ENCODE measurements at places on chromosomes 2 and 18. TPM values are rescaled to one million over a fixed set of nuclear protein-coding genes. Genes with fewer than 3 reads are reported as not detected.

GRCh38 chr2:125667630-125668029 lies 988.3 kb upstream of the GYPC start:
- DNase-seq, result no peak

DNA sequence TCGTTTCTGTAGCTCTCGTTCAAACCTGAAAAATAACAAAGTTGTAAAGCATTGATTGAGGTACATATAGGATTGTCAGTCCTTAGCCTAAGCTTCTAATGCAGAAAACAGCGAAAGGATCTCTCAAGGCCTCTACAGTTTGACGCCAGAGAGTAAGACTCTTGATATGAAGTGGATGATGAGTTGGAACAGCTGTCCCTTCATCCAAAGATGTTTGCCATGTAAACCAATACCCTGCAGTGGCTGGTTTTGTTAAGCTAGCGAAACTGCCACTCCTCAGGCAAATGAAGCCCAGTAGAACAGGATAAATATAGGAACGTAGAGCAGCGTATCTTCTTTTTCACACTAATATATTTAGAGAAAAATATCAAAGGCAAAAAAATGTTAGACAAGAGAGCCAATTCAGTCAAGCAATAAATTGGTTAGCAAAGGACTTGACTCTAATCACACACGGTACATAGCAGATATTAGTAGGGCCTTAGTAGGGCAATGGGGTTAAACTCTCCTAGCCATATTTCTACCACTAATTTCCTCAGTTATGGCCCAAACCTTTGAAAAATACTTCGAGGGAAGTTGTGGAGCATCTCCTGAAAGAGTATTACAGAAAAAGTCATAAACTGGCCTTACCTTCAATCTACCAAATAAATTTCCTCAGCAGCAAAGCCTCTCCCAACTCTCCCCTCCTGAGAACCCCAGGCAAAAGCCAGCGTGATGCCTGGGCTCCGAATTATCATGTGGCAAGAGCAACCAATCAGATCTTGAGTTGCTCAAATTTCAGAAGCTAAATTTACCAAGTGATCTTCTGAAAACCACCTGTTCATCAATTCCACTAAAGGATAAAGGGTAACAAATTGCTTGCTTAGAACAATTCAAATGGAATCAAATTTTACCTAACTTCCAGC lies at the start of gene NEB:
Gene NEB (minus strand): TSS at position 706 of the 902 bp plus-strand sequence. CDS start 1,320 bp downstream, outside the sequence.
- no peak for DNase-seq

GRCh38 chr2:120547662-120548061 lies 188.0 kb upstream of the GLI2 start:
- no peak for DNase-seq

DNA sequence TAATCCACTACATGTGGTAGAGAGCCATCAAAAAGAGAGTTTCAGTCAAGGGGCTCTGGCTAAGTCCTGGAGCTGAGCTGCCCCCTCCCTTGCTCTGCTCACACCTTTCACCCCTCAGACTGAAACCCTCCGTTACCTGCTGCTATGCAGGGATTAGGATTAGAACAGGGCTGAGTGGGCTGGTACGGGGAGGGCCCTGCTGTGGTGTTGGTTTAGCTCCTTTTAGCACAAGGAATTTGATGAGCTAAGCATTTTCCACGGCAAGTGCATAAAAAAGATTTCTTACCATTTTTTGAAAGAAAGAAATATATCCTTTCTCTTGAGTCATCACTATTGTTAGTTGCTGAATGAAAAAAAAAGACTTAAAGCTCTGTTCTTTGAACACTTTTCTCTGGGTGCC lies 46.3 kb downstream of the TCF7L1 start:
- DNase-seq, result no peak

DNA sequence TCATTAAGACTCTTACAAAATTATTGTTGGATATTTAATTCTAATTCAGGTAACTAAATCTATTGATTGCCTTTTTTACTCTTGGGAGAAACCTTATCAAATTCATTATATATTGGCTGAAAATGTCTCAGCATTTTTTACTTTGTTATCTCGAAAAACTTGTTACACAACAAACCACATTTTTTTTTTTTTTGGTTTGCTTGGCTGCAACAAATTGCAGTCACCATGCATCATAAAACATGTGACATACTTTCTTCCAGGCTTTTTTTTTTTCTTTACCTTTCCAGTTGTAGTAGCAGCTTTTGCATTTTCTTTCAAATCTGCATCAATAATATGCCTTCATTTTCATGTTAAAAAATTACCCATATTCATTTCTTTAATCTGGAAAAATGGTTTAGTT lies 186.7 kb downstream of the TDRD15 start:
- no peak for DNase-seq

The DCC gene
- total RNA-seq, result not detected

GRCh38 chr2:188119112-188119838 lies 172.4 kb upstream of the GULP1 start:
- no peak for DNase-seq

The DSC1 gene
- total RNA-seq, result 10.0 TPM

- no peak for DNase-seq
These were observed 86.6 kb downstream of the COL6A3 start for GRCh38 chr2:237327175-237327950.

- no peak for DNase-seq
These were observed 21.5 kb downstream of the MPPE1 start for GRCh38 chr18:11886577-11887110.

DNA sequence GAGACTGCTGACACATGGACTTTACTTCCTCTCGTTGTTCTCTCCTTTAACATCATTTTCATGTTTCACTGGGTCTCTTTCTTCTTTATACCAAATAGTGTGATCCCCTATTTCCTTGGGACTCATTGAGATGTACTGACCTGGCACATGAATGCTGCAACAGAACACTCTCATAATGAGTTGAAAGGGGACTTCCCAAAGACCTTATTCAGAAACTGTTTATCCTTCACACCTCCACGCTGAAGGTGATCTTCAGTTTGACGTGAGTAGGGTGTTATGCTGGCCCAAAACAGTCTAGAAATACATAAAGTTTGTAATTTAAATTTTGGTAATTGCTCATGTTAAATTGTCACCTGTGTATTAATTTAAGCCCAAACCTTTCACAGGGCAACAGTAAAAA lies 1096.8 kb upstream of the GYPC start:
- DNase-seq, result no peak

- DNase-seq, result no peak
These were observed 32.4 kb upstream of the VIT start for GRCh38 chr2:36663851-36664695.

DNA sequence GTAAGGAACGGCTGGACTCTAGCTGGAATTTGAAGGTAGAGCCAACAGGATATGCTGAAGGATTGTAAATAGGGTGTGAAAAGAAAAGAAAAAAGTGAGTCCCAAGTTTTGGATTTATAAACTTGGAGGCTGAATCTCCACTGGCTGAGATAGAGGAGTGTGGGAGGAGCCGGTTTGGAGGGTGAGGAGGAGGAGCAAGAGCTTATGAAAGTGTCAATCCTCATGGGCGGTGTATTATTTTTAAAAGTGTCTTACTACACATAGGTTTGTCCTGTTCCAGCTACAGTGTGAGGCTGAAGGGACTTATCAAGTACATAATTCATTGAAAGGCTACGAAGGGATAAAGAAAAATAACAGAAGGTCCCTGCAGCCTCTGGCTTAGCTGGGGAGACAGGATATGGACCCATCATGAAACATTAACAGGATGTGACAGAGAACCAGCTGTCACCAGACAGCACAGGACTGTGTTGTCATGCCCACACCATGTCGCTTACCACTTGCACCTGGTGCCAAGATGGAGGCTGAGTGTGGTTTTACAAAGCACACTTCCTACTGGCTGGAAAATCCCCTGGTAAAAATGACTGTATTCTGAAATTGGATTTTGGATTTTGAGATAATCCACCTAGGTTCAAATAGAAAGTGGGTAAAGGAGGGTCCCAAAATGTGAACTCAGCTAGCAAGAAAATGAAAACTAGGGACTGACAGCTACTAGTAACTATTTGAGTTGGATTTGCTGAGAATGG lies 2.5 kb upstream of the MREG start:
- no peak for DNase-seq

- DNase-seq, result no peak
These were observed 174.6 kb downstream of the SNTG2 start for GRCh38 chr2:1125217-1125616.

GRCh38 chr2:179596018-179596417 lies 265.4 kb downstream of the ZNF385B start:
- DNase-seq, result no peak

DNA sequence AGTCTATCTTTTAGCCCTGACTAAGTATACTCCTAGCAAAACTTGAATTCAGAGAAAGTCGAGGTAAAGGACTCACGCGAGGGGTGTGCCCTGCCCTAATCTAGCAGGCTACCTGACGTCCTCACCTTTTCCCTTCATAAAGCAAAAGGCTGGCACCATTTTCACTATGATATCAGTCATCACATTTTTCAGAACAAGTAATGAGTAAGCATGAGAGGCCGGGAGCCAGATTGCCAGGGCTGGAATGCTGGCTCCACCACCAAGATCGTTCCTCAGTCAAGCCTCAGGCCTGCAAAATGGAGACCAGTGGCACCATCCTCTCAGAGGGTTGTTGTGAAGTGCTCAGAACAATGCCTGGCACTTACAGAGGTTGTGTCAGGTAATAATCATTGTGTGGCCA lies 18.7 kb upstream of the NCKAP5 start:
- DNase-seq, result no peak

GRCh38 chr2:195633573-195633870 lies 23.5 kb upstream of the SLC39A10 start:
- DNase-seq, result no peak

DNA sequence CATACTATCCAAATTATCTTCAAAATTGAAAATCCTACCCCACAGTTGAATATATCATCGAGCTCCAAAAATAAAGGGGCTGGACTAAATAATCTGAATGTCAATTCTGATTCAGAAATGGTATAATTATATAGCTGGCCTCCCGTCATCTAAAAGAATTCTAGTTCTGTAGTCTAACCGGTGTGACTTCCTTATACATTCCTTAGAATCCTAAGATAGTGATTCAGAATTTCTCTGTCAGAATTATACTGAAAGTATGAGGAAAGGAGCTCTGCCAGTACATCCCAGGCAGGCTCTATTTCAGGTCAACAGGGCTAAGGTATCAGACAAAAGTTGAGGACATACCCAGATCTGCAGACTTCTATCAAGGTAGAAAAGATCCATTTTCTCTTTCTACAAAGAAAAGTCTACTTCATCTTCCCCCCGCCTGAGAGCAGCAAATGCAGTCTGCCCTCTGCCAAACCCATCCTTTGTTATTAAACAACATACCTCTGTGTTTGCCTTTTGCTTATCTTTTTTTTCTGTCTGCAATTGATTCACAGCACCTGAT lies 128.5 kb downstream of the METTL4 start:
- DNase-seq, result no peak

- no peak for DNase-seq
These were observed 176.6 kb upstream of the CREB1 start for GRCh38 chr2:207352978-207353671.

The CPS1 gene
- total RNA-seq, result 2.9 TPM

- DNase-seq, result no peak
These were observed 247.4 kb upstream of the RAB6C start for GRCh38 chr2:129731907-129732629.

- DNase-seq, result peak; percentile 84
These were observed 41.0 kb downstream of the LPIN2 start for GRCh38 chr18:2971741-2972552.

The RAB12 gene
- 86.8 TPM for total RNA-seq

GRCh38 chr2:240789501-240790369 lies 30.3 kb downstream of the KIF1A start:
- peak; percentile 72 for DNase-seq

DNA sequence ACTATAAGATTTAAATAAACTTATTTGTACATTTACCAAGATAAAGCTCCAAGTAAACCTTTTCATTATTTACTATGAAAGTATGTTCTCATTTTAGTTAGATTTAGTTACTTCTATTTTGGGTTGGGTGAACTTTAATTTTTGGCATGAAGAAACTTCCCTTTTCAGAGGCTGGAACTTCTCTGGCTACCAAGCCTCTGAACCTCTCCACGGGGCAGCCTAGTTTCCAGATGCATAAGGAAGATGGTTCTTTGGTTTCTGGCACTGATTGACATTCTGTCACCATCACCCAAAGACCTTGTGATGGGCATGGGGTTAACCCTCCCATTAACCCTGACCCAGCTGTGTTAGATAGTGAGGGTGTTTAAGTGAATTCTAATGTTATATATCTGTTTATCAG lies 17.1 kb downstream of the PSD4 start:
- no peak for DNase-seq

DNA sequence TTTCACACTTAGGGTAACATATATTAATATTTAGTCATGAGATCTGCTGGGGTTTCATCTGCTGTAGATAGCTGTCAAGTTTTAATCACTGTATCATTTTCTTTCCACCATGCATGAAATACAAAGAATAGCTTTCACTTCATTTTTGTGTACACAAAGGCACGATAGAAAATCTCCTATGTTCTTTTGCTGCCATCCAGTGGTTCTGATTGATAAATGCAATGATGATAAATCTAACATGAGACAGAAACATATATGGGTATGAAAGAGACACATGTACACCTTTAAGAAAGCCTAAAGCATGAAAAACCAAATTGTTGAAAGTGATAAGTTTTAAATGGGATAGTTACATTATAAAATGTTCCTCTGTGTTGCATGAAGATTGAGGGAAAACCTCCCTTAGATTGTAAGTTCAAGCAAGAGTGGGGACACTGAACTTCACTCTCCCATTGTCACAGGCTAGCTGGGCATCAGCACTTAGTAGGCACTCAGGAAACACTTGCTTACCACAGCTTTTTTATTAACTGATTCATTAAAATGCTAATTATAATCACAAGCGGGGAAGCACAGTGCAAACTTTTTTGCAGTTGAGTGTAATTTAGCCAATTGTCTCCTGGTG lies 31.2 kb downstream of the C1D start:
- DNase-seq, result no peak

DNA sequence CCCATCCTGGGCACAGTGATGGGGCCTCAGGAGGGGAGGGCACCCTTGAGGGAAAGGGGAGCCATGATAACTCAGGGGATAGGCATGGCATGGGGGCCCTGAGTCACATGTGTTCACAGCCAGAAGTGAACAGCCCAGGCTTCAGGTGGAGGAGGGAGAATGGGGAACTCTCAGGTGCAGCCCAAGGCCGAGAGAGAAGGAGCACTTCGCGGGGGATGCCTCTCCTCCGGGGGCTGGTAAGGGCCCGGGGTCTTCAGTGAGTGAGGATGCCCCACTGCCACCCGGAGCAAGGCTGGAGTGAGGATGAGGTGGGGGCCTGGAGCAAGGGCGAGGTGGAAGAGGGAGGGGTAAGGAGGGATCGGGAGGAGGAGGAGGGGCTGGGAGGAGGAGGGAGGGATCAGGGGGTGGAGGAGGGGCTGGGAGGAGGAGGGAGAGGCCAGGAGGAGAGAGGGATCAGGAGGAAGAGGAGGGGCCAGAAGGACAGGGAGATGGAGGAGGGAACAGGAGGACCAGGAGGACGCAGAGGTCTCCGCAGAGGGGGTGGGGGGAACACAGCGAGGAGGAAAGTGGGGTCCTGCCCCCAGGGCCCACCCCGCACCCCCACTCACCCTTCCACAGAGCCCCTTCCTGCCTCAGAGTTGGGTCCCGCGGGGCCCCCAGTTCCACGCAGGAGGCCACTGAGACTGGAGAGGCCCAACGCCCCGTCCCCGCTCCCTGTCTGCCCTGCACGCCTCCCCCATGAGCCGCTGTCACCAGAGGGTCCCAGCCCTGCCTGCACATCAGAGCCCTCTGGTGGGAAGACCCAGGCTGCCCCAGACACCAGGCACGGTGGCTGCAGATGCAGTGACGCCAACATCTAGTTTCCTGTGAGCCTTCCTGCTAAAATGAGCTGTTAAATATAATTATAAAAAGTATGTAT lies 42.8 kb downstream of the RAMP1 start:
- DNase-seq, result no peak

- no peak for DNase-seq
These were observed 118.4 kb downstream of the BMPR2 start for GRCh38 chr2:202494300-202495229.

- DNase-seq, result no peak
These were observed 88.2 kb downstream of the TMEM163 start for GRCh38 chr2:134630504-134631159.
